ENCODE measurements at places on chromosomes 12 and 14.

DNA sequence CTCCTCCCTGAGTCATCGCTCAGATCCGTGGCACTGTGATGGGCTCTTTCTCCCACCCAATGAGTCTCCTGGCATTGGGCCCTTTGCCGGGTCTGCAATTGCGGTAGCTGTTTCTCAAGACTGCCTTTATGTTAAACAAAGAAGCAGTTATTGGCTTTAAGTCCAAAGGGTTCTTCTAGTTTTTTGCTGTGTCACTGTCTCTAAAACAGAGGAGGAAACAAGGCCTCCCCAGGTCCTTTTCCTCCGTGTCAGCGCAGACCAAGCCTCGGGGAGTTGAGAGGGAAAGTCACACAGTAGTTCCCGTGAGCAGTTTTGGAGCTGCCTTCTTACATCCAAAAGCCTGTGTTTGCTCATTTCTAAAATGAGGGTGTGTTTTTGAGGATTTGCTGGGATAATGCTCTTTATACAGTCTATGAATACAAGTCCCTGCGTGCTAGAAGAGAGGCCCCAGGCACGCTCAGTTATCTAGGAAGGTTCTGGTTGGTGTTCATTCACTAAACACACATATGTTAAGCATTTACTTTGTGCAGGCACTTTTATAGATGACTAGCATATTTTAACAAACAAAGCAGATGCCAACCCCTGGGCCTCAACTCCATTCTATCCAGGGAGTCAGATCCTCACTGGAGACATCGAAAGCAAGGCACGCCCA is 126.0 kb upstream of the PZP start:
- no peak for DNase-seq

- no peak for DNase-seq
Measured at GRCh38 chr14:50541159-50541567, 8.8 kb upstream of the MAP4K5 start.

GRCh38 chr14:102726191-102726949 is 50.9 kb upstream of the TRAF3 start:
- DNase-seq: no peak

GRCh38 chr12:106527356-106527755 is 55.4 kb upstream of the RFX4 start:
- DNase-seq: no peak

DNA sequence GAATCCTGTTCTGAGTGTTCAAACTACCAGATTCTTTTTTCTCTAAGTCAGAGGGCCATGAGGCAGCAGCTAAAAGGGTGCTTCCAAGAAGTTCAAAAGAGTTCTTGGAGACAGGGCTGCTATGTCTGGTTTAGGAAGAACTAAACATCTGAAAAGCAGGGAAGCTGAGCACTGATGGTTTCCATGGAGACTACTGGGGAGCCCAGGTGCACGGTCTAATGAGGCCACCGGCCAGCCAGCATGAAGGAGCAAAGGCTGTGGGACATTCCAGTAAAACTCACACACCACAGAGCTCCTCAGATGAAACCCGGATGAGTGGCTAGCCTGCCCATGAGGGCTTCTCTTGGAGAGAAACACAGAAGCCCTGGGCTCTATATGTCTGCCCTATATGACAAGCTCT is 97.3 kb downstream of the KCNK10 start:
- no peak for DNase-seq

DNA sequence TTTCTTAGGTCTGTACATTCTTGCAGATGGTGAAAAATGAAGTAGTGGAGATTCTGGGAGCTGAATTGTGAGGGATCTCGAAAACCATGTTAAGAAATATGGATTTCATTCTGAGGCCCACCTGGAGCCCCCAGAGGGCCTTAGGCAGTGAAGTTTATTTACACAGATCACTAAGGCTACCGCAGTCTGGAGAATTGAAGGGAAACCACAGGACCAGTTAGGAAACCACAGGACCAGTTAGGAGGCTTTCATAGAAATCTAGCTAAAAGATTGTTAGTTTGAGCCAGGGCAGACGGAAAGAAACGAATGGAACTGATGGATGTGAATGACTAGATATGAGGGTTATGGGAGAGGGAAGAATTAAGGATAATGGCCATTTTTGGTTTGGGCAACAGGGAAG is 7.2 kb downstream of the CBLN3 start:
- no peak for DNase-seq

DNA sequence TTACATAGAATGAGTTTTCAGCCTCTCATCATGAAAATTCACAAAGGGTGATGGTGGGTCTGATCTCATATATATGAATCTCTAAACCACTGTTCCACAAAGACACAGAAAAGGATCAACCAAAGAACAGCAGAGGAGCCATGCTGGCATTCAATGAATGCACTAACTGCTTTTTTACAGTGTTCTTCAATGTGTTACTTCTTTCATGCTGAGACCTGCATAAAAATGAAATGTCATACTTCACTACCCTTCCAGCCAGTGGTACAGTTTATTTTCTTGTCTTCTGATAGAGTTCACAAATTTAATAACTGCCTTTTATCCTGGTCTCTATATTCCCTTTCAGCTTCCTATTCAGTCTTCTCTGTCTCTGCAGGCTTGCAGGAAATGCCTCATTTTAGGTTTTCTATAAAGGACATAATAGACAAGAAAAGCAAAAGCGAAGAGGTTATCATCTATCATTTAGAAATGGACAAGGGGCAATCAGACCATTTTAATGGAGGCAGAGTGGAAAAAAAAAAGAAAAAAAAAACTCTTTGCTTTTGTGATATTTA is 836.7 kb upstream of the FOXG1 start:
- no peak for DNase-seq

Measured in smooth muscle cell of the brain vasculature (primary cell).